ENCODE measurements at places on chromosomes 5 and 9.

DNA sequence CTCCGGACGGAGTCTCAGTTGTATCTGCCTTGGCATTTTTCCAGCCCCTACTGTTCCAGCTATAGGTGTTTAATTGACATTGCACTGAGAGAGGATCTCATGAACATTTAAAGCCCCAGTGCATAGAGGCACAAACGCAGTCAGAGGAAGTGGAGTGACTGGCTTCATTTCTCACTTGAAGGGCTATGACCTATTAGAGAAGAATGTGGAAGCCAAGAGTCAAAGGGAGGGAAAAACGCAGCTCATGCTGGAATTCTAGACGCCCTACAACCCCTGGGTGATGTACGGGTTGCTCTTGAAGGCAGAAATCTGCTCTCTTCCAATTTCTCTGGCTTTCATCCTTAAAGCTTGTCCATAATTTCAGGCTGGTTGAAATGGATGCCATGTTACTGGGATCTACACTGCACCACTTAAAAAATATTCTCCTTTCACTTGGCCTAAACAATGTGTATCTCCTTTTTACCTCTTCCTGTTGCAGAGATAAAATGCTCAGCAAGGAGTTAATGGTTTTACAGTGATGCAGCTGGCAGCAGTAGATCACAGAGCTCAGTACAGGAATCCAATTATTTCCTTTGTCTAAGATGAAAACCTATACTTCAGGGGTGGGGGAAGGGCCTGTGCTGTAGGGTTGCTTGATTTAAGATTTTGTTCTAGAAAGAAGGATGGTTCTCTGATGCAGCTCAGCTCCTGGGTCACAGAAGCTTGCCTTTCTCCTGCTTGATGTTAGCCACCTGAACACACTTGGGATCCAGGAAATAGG, 61.8 kb upstream of the MAMDC2 start:
- DNase-seq: no peak

DNA sequence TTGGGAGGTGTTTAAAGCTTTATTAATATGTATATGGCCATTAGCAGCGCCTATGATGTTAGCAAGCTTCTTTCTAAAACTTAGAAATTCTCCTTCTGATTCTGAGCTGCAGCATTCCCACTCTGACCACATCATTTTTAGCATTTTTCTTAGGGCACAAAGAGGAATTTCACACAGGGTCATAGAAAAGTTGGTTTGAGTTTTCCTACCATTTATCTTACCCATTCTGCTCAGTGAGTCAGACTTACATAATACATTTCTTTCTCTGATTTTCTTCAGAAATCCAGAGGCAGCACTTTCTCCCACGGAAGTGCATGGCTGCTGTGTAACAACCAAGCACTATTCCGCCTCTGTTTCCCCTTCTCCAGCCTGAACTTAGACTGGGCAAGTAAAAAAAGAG, 246.6 kb downstream of the ARL15 start:
- DNase-seq: peak; percentile 53

DNA sequence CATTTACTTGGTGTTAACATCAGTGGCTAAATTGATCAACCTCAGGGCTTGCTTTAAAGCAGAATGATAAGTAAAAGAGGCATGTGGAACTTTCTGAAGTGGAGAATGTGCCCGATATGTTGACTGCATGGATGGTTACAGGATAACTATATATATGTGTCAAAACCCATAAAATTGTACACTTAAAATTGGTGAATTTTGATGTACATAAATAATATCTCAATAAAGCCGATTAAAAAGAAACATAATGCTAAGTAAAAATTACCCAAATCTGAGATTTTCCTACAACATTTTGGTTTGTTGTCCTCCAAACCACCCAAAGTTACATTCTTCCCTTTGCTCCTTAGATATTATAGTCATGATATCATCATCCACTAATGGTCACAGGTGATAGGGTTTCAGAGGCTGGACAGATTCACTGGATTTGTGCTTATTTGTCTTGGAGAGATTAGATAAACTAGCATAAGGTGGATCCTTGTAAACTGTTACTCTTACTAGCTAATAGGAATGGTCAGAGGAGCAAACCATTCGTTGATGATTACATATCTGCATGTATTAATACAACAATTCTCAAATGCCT, 119.7 kb upstream of the RPS23 start:
- DNase-seq: no peak

DNA sequence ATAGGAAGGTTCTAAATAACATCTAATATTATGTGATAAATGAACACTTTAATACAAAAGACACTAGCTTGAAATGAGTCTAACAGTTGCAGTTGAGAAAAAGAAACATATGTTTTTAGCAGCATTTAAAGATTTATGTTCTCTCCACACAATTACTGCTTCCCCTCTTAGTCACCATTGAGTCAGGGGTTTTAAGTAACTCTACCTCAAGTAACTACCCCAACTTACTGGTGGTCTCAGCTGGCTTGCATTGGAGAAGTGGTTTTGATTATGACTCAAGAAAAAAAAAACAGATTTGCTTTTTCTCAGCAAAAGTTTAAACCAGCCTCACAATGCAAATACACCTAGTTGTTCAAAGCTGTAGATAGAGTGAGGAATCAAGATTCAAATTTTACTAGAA, 1216.5 kb upstream of the CDH9 start:
- no peak for DNase-seq

DNA sequence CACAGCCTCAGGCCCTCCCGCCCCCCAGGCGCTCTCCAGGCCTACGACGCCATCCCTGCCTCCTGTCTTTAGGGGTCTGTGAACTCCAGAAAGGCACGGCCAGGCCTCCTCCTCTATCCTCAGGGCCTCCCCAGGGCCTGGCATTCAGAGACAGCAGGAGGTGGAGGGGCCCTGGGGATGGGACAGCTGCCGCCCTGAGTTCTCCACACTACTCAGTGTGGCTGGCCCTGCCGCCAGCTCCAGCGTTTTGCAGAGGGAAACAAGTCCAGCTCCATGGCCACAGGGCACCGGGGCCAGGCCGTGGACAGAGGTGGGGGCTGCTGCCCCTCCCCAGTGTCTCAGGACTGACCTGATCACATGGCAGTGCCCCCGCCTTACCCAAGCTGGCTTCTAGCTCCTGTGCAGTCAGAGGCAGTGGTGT, 16.4 kb downstream of the SH3GLB2 start:
- DNase-seq: no peak

DNA sequence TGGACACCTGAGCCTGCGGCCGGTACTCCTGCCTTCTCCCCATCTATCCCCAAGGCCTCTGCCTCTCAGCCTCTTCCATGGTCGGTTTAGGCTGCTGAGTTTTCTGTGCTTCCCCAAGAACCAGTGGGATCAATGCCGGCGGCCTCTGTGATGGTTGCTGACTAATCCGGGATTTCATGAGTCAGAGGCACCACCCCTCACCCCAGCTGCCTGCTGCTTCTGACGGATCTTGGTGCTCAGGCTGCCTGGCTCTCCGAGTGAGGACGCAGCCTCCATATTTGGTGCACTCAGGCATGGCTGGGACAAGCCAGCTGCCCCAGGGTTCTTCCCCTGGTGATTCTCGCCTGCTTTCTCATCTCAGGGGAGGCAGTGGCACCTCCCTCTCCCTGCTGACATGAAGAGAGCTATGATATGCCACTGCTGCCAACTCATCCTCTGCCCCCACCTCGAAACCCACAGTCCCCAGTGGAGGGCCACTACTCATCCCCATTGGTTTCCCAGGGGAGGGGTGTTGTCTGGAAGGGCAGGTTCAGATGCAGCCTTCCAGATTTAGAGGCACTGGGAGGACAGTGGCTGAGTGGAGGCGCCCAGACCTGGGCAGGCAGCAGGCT, 3.3 kb upstream of the MAN1B1 start:
- DNase-seq: peak; percentile 90

- DNase-seq: no peak
These were observed 8.8 kb upstream of the PLIN2 start for GRCh38 chr9:19136129-19136528.

- DNase-seq: no peak
These were observed 123.5 kb downstream of the SMARCA2 start for GRCh38 chr9:2138646-2139045.

GRCh38 chr9:14136646-14137370, 177.1 kb downstream of the NFIB start:
- DNase-seq: no peak

GRCh38 chr9:25212361-25212760, 465.9 kb downstream of the TUSC1 start:
- DNase-seq: no peak

- DNase-seq: no peak
These were observed 91.0 kb upstream of the FAM169A start for GRCh38 chr5:74957029-74957784.

DNA sequence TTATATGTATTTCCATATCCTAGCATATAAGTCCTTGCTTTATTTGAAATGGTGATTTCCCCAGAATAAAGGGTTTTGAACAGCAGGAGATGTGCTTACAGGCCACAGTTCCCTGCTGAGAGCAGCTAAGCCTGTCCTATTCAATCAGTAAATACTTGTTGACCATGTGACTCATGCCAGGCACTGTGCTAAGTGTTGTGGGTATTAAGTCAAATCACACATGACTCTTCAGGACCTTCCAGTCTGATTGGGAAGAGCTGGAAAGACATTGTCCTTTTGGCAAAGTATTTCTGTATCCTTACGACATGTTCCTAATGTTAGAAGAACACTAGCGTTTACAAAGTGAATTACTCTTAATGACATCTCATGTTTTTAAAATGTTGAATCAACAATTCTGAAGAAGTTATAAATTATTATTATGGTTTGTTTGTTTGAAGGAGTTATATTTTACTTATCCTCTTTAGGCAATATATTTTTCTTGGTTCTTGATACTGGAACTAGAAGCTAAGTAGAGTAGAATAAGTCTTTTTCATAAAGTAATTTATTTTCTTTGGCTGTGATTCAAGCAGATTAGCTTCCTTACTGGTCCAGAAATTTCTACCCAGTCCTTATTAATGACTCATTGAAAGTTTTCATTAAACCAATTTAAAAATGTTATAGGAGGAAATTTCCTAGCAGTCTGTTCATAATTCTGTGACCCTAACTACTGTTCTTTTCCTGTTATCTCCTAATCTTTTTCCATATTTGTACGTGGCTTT, 82.1 kb downstream of the GAPVD1 start:
- no peak for DNase-seq

- peak; percentile 44 for DNase-seq
These were observed 137.6 kb downstream of the SUSD1 start for GRCh38 chr9:112037281-112038016.

DNA sequence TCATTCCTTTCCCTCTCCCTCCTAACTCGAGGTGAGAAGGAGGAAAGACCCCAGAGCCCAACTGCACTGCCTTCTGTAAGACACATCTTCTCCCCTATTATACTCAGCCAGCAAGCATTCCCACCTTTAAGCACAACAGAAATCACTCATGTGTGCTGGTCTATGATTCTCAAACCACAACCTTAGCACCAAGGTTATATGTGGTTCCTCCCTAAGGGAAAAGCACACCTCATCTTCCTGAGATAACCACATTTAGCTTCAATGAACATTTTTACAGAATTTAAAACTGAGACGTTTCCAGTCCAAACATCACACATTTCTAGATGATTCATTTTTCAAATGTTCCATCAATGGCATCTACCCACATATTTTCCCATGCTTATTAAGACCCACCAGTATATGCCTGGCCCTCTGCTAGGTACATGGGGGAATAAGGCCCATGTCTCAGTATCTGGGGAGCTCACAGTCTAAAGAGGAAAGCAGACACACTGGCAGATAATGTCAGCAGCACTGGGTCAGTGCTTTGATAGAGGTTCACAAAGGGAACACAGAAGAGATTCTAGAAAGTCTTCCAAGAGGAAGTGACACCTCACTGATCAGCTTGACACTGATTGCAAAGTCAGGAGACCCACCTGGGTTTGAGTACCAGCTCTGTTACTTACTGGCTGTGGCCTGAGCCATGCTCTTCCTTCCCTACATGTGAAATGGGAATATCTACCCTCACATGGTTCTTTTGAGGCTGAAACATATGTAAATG, 245.4 kb downstream of the DENND1A start:
- no peak for DNase-seq

DNA sequence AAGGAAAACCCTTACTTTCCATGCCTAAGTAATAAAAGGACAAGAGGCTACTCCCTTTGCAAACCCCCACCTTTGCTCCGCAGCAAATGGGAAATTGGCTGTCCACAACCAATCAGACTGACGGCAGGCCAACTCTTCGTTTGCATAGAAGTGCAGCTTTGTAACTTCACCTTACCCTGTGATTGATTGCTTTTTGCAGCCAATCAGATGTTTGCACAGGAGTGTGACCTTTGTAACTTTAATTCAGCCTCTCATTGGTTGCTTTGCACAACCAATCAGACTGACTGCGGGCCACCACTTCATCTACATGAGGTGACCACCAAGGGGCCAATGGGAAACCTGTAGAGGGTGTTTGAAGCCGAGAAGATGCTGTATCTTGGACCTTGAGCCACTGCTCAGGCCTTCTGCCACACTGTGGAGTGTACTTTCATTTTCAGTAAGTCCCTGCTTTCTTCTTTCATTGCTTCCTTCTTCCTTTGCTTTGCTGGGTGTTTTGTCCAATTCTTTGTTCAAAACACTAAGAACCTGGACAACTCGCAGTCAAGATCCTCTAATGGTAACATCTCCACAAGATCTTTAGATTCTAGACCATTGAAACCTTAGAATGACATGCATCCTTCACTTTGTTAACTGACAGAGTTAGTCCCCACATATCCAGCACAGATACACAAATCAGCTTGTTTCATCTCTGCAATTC, 51.3 kb upstream of the FREM1 start:
- no peak for DNase-seq

Measured in amniotic stem cell (primary cell).